Amygdala (tissue), 56 donors: ENCODE measurements at places on chromosomes 3 and 15.

GRCh38 chr3:107283948-107284347 lies 93.3 kb upstream of the CCDC54 start:
- no peak for DNase-seq

DNA sequence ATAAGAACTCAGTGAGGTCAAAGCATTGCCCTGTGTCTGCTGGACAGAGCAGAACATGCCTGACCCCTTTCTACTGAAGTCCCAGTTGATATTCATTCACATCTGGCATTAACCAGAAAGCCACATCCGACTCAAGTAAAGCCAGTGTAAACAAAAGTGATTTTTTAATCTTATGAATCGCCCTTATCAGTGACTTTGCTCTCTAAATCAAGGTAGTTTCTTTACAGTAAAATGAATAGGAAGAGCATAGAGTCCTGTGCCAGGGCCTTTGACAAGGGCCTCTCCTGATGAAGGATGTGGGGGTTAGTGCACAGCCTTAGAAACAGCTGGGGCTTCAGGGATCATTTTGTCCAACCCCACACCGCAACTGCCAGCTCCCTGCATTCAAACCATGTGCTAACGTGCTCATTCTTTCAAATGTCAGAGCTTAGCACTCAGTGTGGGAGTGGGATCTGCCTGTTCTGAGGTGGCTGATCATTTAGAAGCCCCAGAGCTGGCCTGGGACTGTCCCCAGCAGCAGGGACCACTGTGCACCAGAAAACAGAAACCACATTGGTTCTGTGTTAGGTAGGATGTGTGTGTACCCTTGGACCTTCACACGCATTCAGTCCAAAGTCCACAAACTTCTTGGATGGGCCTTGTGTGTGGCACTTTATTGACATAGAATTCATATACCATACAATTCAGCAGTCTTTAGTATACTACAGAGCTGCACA lies 55.3 kb downstream of the CCR4 start:
- no peak for DNase-seq

GRCh38 chr15:66936109-66936860 lies 129.1 kb upstream of the SMAD3 start:
- DNase-seq, result no peak

DNA sequence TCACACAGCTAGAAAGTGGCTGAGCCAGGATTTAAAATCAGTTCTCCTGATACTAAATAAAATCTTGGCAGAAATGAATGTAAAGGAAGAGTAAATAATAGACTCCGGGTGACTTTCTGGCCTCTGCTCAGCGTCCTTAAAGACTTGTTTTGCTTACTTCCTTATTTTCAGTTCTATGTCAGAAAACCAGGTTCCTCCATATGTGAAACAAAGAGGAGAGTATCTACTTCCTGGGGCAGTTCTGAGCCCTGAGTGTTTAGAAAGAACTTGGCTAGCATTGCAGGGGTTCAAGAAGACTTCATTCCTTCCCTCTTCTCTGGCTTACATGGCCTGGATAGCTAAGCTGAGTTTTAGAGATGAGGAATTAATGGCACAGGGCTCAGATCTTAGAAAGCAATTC lies 222.8 kb upstream of the TLE3 start:
- no peak for DNase-seq

GRCh38 chr3:132973441-132973840 lies 64.8 kb upstream of the TMEM108 start:
- DNase-seq, result no peak

DNA sequence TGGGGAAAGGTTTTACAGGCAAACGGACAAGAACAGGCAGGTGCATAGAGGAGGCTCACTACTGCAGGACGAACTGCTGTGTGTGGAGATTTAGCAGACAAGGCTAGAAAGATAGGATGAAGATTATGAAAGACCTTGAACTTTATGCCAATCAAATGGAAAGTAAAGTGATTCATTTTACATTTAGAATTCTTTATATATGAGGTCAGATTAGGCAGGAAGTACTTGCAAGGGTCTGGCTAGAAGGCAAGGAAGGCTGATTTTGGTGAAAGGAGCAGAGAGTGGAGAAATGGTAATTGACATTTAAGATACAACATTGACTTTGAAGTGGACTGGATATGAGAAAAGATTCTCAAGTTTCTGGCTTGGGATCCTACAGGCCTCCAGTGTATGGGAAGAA lies 33.6 kb downstream of the PLSCR4 start:
- DNase-seq, result no peak

DNA sequence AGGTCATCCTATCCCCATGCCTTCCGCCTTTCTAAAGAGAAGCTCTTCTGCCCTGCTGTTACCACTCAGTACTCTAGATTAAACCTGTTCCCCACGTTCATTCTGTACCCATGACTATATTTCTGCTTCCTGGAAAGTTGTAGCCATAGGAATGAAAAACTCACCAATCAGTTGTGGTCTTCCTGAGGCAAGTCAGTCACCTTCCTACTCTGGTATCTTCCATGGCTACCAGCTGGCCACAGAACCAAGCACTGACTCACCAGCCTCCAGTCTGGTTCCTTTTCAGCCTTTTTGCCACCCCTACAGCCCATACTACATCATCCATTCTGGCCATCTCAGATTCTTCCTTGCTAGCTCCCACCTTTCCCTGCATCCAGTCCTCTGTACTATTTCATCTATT lies 46.4 kb downstream of the TMEM44 start:
- no peak for DNase-seq

GRCh38 chr3:14391033-14391432 lies 11.4 kb upstream of the SLC6A6 start:
- no peak for DNase-seq

DNA sequence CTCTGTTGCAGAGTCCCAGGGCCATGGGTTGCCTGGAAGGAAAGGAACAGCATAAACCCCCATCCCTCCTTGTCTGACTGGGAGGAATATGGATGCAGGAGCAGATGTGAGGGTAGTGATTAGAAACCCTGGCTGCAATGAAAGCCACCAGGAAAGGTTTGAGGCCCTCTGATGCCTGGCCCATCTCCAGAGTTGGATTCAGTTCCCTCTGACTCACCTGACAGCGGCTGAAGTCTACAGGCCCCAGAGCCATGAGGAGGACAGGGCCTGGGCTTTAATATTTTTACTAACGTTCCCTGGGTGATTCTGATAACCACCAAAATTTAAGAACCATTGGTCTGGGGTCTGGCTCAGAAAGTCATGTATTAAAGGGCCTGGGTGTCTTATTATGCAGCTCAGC lies 214.0 kb downstream of the EPHB1 start:
- no peak for DNase-seq

- DNase-seq, result no peak
These were observed 271.2 kb upstream of the CTDSPL start for GRCh38 chr3:37590328-37591079.

GRCh38 chr3:30625541-30626438 lies 19.4 kb downstream of the TGFBR2 start:
- DNase-seq, result no peak

DNA sequence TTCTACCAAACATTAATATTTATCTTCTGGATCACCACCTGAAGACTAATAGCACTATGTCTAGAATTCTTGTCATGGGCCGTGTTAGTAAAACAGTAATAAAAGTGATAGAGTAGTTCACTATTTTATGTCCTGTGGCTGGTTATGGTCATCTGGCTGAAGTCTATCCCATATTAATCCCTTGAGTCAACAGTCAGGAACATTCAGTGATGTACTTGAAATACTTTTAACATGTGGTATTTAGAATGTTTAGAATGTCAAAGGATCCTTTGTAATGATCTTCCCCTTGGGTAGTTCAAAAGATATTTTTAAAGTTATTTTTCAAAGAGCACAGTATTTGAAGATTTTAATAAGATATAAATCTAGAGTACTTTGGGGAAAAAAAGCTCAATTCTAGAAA lies 117.0 kb downstream of the MBNL1 start:
- no peak for DNase-seq

DNA sequence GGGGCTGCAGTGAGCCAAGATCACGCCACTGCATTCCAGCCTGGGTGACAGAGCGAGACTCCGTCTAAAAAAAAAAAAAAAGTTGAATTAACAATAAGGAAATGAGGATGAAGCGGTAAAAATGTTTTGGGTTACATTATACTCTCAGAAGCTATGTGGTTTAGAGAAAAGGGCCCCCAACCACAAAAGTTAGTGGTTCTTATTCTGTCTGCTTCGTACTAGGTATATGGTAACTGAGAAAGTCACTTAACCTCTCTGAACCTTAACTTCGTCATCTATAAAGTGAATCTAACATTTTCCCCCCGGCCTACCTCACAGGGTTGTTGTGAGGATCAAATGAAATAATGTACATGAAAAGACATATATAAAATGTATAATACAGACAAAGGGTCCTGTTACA lies 38.4 kb upstream of the EHHADH start:
- no peak for DNase-seq

GRCh38 chr15:41557673-41558399 lies 1.2 kb upstream of the TYRO3 start:
- peak; percentile 50 for DNase-seq

DNA sequence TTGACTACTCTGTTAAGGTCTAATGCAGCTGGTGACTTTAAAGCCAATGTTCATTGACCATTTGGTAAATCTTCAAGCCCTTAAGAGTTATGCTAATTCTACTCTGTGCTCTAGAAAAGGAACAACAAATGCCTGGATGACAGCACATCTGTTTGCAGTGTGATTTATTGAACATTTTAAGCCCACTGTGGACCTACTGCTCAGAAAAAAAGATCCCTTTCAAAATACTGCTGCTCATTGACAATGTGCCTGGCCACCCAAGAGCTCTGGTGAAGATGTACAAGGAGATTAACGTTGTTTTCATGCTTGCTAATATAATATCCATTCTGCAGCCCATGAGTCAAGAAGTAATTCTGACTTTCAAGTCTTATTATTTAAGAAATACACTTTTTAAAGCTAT lies 110.8 kb downstream of the TBC1D5 start:
- DNase-seq, result no peak

DNA sequence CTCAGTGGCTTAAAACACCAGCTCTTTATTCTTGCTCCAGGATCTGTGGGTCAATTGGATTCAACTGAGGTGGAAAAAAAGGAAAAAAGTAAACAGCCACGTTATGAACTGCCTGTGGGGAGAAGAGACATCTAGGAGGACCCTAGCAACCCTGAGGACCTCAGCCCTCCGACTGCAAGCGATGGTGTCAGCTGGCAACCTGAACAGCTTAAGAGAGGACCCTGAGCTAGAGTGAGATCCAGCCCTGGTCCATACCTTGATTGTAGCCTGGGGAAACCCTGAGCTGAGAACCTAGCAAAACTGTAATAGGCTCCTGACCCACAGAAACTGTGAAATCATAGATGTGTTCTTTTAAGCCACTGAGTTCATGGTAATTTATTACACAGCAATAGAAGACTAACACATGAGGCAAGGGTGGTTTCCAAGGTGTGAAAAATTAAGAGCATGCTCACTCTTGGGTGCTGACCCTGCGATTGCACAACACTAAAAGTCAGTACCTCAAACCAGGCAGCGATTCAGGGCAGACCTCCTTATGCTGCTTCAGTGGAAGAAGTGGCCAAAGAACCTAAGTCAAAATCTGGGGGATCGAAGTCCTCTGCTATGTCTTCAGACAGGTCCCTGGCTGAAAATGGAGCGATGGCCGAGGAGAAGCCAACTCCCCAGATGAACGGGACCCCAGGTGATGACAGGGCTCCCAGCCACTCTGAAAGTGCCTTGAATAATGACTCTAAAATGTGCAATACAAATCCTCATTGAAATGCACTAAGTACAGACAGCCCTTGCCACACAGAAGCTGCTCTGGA lies 57.7 kb downstream of the GASK1A start:
- no peak for DNase-seq

DNA sequence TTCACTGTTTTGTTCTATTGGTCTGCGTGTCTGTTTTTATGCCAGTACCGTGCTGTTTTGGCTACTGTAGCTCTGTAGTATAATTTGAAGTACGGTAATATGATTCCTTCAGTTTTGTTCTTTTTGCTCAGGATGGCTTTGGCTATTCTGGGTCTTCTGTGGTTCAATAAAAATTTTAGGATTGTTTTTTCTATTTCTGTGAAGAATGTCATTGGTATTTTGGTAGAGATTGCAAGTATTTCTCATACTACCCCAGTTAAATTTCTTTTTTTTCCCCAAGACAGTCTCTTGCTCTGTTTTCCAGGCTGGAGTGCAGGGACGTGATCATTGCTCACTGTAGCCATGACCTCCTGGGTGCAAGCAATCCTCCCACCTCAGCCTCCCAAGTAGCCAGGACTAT lies 53.4 kb downstream of the STARD9 start:
- no peak for DNase-seq

GRCh38 chr3:46829699-46830208 lies 33.5 kb downstream of the MYL3 start:
- DNase-seq, result no peak

DNA sequence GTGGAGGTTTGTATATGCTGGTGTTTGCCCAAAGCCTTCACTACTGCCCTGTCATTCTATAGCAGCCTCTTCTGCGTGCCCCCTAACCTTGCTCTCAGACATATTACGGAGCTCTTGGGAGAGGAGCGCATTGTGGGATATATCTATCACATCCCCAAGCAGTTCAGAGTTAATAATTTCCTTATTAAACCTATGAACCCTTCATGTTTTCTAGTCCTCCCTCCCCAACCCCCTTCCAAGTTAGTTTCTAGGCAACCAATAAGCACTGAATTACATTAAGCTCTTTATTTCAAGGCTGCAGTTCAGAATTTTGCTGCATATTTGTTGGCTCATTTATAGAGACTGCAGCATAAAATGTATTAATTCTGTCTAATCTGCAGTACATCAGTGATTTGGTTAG lies 57.3 kb upstream of the GRM7 start:
- DNase-seq, result no peak

GRCh38 chr3:53719796-53720195 lies 126.4 kb downstream of the CHDH start:
- no peak for DNase-seq

GRCh38 chr3:128824132-128824850 lies 55.1 kb upstream of the ACAD9 start:
- no peak for DNase-seq

DNA sequence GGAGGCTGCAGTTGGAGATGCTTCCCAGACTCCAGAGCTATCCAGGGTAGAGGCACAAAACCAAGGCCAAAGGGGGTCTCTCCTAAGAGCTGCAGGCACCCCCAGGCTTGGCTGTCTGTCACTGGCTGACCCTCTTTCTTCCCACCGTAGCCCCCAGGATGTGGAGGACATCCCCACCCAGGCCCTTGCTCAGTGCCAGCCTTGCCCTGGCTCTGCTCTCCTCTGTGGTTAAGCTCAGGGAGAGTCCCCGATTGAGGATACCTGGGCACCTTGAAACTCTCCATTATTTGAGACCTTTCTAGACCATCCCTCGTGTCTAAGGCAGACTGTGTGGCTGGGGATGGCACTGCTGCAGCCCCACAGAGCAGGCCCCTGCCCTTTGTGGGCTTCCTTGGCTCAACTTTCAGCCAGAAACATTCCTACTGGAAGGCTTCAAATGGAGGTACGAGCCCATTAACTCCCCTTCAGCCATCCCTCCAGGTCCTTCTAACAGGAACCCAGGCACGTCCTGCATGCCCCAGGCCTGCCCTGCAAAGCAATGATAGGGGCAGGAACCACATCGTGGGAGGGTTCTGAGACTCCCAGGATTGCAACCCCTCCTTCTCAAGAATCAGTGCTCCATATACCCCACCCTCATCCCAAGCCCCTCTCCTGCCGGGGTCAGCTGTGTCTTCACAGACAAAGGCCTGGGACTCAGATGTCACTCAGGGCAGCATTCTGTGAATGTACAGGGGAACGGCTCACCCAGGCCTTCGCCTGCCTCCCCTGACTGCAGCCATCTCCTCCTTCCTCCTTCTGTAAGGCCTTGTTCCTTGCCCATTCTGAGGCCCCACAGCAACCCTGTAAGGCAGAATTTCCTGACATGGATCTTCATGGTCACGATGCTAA lies 102.9 kb upstream of the ABHD17C start:
- DNase-seq, result no peak
